Fibroblast of skin of back (primary cell): ENCODE measurements at places on chromosomes 3 and 15.

DNA sequence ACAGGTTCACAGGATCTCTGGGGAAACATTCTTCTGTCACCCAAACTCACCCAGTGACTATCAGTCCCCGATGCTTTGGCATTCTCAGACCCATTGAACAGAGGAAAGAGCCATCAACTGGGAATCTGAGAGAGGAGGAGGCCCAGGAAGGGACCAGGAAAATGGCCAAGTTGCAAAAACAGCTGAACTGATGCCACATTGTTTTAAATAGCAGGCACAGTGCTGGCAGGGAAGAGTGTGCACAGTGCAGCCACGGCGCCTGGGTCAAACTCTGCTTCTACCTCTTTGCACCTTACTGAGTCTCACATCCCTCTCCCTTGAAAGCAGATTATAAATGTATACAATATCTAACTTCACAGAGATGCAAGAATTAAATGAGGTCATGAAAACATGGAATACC lies 66.4 kb downstream of the SRGAP3 start:
- DNase-seq = no peak

- peak; percentile 72 for DNase-seq
Measured at GRCh38 chr3:29057326-29057725, 223.5 kb upstream of the RBMS3 start.

DNA sequence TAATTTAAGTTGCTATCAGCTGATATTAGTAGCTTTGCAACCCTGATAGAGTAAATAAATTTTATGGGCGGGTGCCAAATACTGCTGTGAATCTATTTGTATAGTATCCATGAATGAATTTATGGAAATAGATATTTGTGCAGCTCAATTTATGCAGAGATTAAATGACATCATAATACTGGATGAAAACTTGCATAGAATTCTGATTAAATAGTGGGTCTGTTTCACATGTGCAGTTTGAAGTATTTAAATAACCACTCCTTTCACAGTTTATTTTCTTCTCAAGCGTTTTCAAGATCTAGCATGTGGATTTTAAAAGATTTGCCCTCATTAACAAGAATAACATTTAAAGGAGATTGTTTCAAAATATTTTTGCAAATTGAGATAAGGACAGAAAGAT lies 70.0 kb downstream of the ECT2 start:
- DNase-seq = no peak

- DNase-seq = no peak
Measured at GRCh38 chr15:25858952-25859760, 4.0 kb downstream of the ATP10A start.

- no peak for DNase-seq
Measured at GRCh38 chr15:91983729-91984340, 130.3 kb downstream of the SLCO3A1 start.

GRCh38 chr3:114528517-114528916 lies 234.7 kb downstream of the TIGIT start:
- DNase-seq = no peak

DNA sequence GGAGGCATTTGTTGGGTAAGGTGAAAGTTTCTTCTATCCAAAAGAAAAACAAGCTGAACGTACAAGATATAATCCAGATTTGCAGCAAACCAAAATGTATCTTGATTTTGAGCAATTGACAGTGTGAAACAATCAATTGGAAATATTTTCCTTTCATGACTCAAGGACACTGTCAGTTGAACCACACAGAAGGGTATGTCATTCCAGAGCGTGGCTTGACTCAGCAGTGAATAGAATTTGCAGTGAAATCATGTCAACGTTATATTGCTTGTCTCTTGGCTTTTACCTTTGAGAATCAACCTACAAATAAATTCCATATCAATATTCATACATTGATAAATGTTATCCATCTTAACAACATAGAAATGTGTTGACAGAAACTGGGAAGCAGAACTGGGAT lies 78.2 kb downstream of the TM2D3 start:
- DNase-seq = peak; percentile 34

DNA sequence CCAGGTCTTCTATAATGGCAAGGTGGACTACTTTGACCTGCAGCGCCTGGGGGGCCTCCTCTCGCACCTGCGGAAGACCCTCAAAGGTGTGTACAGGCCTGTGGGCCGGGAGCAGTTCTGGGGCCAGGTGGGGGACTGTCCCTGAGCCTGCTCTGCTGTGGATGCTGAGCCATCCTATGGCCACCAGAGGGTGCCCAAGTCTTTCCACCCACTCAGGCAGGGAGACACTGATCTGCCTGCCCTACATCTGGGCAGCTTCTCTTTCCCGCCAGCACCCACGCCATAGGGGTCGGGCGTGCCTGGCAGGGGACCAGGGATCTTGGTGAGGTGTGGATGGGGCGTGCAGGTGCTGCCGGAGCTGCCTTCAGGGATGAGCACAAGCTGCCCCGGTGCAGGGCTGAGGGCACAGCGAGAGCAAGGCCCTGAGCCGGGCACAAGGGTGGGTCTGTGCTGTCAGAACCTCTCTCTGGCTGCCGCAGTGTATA lies 14.1 kb downstream of the RNF123 start:
- peak; percentile 64 for DNase-seq

DNA sequence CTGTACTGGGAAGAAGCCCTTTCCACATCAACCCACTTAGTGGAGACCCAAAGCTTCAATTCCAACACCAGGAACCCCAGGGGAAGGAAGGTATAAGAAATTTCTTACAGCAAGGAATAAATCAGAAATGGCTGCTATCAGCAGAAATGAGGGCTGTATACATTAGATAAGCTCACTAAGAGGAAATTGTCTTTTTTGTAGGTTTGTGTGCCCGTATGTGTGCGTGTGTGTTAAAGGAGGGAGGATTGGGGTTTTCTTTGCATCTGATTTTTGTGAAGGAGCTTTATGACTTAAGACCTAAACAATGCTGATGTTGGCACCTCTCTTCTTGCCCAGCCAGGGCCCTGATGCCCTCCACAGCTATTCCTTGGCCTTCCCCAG lies 18.6 kb downstream of the ARRDC4 start:
- no peak for DNase-seq

- no peak for DNase-seq
Measured at GRCh38 chr3:116929505-116930222, 220.1 kb downstream of the TUSC7 start.

DNA sequence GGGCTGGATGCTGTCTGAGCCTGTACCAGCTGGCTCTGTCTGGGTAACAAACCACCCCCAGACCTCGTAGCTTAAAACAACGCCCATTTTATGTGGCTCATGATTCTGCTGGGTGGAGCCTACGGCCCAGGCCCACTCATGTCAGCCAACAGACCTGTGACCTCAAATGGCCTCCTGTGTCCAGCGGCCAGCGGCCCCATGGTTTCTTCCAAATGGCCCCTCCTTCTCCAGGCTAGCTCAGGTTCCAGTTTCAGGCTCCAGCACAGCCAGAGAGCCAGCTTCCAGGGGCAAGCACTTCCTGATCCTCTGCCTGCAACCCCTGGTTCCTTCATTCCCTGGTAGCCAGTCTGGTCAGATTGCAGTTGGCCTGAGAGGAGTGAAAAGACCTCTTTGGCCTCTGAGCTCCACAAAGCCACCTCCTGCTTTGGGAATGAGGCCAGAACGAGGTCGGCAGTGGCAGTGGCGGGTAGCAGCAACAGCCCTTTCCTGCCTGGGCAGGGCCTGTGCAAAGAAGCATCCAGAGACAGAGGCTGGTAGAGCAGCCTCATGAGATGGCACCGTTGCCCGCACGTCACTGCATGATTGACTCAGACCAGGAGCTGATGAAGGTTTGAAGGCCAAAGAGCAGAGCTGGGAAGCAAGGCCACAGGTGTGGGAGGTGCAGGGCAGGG lies 21.0 kb upstream of the PLXNA1 start:
- DNase-seq = no peak

GRCh38 chr3:9623148-9623547 lies 26.2 kb upstream of the MTMR14 start:
- no peak for DNase-seq

- no peak for DNase-seq
Measured at GRCh38 chr3:12155264-12155663, 3.4 kb downstream of the TIMP4 start.

- no peak for DNase-seq
Measured at GRCh38 chr3:43079536-43080332, 26.1 kb downstream of the POMGNT2 start.

GRCh38 chr3:173216063-173216462 lies 75.0 kb upstream of the SPATA16 start:
- DNase-seq = no peak

DNA sequence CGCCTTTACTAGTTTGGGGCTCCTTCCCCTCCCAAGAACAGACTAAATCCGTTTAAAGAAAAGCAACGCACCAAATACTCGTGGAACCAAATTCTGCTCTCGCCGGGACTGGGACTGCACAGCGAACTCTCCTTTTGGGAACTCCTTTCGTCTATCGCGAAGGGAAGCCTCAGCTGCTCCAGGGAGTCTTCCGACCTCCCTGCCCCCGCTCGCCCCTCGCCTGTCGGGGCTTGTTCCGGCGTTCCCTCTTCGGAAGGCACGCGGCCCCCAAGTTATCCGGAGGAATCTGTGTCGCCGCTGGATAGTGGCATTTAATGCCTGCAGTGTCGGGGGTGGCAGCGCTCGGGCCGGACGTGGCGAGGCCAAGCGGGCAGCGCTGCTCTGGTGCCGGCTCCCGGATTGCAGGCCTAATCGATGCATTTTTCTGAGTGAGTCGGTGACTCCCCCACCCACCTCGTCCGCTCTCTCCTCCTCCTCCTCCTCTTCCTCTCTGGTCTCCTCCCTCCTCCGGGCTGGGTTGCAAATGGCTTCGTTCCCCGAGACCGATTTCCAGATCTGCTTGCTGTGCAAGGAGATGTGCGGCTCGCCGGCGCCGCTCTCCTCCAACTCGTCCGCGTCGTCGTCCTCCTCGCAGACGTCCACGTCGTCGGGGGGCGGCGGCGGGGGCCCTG lies at the start of gene TRIM71:
Gene TRIM71, plus strand, starts transcription at position 440 of the 671 bp plus-strand sequence. Its CDS starts 84 bp downstream, at position 524.
- peak; percentile 9 for DNase-seq

DNA sequence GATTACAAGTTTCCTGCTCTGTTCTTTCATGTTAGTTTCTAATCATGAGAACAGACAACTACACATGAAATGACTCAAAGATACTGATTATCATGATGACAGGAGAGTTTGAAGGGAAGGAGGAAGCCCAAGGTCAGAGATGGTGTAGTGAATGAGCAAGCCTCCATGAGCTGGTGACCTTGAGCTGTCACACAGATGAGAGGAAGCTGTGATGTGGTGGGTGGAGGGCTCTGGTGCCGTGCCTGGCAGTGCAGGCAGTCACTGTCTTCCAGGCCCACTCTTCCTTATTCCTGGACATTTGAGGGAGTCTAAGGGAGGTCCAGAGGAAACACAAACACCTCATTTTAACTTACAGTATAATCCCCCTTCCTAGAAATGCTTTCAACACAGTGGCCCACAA lies 133.4 kb upstream of the ROPN1 start:
- no peak for DNase-seq

DNA sequence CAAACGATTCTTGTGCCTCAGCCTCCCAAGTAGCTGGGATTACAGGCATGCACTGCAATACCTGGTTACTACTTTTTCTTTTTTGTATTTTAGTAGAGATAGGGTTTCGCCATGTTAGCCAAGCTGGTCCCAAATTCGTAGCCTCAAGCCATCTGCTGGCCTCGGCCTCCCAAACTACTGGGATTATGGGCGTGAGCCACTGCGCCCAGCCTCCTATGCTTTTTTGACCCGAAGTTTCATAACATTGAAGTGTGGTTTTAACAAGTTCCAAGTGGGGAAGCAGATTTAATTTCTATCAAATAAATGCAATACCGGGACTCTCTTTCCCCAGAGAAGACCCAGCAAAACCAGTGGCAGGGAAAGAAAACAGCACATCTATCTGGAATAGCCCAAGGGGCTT lies 13.7 kb downstream of the SH3BP5 start:
- DNase-seq = no peak

DNA sequence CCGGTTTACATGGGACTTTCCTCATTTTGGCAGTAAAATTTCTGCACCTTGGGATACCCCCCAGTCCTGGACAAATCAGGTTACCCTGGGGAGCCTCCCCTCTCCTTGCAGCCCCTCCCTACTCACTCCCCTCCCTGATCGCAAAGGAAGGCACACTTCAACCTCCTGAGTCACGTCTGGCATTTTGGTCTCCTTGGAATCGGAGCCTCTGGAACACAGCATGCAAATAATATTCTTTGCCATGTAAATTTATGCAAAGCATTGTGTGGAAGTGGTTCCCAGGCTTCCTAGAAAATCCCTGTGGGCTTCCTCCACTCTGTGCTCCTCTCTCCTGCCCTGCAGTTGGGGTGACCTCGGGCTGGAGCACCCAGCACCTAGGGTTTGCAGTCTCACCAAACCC lies 11.6 kb downstream of the SCN5A start:
- no peak for DNase-seq

DNA sequence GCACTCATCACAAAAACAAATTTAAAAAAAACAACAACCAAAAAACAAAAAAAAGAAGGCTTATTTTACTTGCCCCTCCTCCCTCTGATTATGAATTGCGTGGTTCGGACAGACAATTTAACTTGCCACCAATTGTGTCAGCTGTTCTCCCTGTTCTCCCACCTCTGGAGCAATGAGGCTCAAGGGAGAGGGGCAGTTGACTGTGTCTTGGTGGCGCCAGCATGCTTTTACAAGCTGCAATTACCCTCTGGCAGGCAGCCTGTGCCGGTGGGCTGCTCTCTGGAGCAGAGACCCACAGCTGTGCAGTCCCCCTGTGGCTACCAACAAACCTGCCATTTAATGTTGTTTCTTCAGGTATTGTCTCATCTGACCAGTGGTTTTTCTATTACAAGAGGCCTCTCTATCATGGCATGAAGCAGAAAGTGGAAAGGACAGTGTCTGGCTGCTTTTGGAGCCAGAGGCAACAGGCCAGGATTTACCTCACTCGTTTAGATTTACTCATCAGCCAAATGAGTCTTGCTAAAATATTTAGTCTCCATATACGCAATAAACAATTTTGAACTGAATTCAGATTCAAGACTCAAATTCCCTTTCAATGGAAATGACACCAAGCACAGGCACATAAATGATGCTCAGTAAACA lies 192.0 kb upstream of the TPRG1 start:
- DNase-seq = no peak

DNA sequence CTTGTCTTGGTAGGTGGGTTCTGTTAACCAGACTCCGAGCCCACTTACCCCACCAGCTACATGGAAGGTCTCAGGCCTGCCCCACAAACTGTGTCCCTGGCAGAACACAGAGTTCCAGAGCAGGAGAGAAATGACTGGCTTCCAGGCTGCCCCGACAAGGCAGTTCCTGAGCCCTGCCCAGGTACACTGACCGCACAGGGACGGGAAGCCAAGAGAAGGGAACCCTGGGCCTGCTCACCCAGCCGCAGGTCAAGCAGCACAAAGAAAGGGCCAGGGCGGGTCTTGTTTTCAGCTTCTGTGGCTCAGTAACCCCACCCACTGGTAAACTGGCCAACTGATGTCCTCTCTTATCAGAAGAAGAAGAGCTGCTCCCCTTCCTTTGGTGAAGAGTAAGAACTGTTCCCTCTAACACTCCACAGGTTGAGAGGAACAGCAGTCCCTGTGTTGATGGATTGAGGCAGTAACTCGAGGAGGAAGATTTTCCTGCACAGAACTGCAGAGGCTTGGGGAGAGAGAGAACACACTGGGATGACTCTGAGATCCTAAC lies 68.4 kb downstream of the CRTC3 start:
- DNase-seq = no peak
